ENCODE measurements at places on chromosomes 5 and 9. TPM values are rescaled to one million over a fixed set of nuclear protein-coding genes. Genes with fewer than 3 reads are reported as not detected.
A peak's percentile ranks its signal among the peaks of the same experiment; 100 is the strongest.

HBEGF gene
- total RNA-seq = 13.0 TPM

PCDHGA9 gene
- total RNA-seq = 12.1 TPM

DNA sequence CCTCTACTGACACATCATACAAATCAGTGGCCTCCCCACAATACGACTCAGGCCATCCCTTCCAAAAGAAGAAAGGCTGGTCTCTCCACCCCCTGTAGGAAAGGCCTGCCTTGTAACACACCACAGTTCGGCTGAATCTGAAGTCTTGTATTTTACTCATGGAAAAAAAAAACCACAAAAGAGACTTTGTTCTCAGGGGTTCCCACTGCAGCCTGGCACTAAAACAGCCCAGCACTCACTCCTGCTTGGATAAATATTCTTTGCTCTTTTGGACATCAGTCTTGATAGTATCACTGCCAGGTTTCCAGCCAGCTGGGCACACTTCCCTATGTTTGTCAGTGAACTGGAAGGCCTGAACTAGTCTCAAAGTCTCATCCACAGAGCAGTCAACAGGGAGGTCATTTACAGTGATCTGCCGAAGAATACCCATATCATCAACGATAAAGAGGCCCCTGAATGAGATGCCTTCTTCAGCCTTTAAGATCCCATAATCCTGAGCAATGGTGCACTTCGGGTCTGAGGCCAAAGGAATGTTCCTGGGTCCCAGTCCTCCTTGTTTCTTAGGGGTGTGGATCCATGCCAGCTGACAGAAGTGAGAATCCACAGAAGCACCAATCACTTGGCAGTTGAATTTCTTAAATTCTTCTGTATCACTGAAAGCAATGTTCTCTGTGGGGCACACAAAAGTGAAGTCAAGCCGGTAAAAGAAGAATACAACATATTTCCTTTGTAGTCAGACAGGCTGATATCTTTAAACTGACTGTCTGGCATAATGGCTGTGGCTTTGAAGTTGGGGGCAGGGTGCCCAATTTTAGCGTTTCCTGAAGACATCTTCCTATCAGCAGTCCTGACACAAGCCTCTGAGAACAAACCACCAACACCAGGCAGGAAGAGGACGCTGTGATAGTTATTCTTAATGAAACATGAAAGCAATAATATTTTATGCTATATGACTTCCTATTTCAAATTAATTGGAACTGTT lies 198.1 kb downstream of the LURAP1L start:
- H3K27ac ChIP-seq = no peak overlapping the region
- no peaks in the 10 kb centered on the region for H3K36me3 ChIP-seq
- no peaks in the 10 kb centered on the region for H3K4me1 ChIP-seq
- H3K4me3 ChIP-seq = no peak overlapping the region
- no peaks in the 10 kb centered on the region for H3K27me3 ChIP-seq
- peak; percentile 20 for DNase-seq

- no peak overlapping the region for H3K27ac ChIP-seq
- no peaks in the 10 kb centered on the region for H3K4me1 ChIP-seq
- H3K4me3 ChIP-seq = no peak overlapping the region
- DNase-seq = no peak
- no peaks in the 10 kb centered on the region for H3K27me3 ChIP-seq
Observed at GRCh38 chr9:131436865-131437271, 43.0 kb downstream of the PRRC2B start.

GRCh38 chr5:16862777-16863176 lies 73.3 kb downstream of the MYO10 start:
- H3K4me3 ChIP-seq = no peak overlapping the region
- H3K27ac ChIP-seq = no peak overlapping the region
- no peaks in the 10 kb centered on the region for H3K27me3 ChIP-seq
- peaks cover 29% of the 10 kb centered on the region for H3K4me1 ChIP-seq

GRCh38 chr5:2382776-2383697 lies 368.4 kb downstream of the IRX2 start:
- no peaks in the 10 kb centered on the region for H3K36me3 ChIP-seq
- no peak for DNase-seq
- H3K4me1 ChIP-seq = no peaks in the 10 kb centered on the region
- H3K27me3 ChIP-seq = no peaks in the 10 kb centered on the region
- no peak overlapping the region for H3K4me3 ChIP-seq
- no peak overlapping the region for H3K27ac ChIP-seq

GRCh38 chr9:137302449-137303150 lies 529 bp upstream of the NRARP start:
- H3K36me3 ChIP-seq = no peaks in the 10 kb centered on the region
- H3K4me1 ChIP-seq = peaks cover 59% of the 10 kb centered on the region
- DNase-seq = no peak
